ENCODE measurements at places on chromosomes 7 and 10.

GRCh38 chr7:105788816-105789349 lies 87.5 kb downstream of the ATXN7L1 start:
- DNase-seq = no peak

DNA sequence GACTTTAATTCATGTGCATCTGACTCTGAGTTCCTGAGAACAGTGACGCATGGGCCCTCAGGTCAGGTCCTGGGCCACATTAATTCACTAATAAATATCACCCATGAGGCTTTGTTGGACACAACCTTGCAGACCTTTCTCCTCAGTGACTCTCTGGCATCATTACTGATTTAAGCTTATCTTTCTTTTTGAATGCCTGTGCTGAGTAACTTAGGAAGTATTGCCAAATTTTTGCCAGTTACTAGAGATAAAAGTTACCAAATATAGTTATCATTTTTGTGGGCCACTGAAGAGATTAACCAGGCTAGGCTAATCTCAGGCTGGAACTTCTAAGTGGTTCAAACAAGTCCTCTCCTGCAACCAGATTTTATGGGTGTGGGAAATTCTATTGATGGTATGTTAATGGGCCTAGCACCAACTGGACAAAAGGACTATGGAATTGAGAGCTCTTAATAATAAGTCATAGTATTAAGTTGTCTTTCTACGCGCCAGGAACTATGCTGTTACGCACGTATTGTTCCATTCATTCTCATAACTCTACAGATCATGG lies 28.8 kb upstream of the PRTFDC1 start:
- DNase-seq = no peak

- DNase-seq = no peak
Measured at GRCh38 chr7:69832356-69832755, 234.1 kb downstream of the AUTS2 start.

- DNase-seq = no peak
Measured at GRCh38 chr7:68601826-68602225, 996.4 kb upstream of the AUTS2 start.

- no peak for DNase-seq
Measured at GRCh38 chr7:26167303-26167934, 15.4 kb downstream of the NFE2L3 start.

DNA sequence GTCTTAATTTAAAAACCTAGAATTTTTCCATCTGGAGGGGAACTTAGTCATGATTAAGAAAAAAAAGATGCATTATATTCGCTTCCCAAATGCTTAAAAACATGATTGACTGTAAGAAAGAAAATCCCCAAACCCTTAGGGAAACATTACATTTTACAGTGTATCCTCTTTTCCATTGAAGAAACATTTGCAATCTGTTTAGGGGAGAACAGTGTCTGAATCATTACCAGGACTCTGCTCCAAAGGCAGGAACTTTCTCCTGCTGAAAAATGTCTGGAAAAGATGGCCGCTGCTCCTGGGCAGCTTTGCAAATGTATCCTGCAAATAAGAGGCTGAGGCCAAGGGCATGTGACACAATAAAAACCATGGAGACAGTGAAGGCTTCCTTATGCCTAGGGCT lies 173.7 kb downstream of the BUB3 start:
- DNase-seq = no peak

DNA sequence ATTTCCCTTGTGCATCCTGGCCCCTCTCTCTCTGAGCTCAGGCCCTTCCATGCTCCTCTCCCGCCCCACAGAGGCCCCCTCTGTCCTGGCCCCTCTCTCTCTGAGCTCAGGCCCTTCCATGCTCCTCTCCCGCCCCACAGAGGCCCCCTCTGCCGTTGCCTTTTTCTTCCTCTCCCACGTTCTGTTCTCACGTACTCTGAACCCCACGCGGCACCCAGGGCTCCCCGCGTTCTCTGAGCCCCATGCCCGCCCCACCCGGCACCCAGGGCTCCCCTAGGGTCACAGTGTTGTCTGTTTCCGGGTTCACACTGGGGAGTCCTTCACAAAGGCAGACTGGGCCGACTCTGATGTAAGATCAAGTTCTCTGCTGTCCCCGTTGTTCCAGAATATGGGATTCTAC lies 336.8 kb downstream of the DNAJB6 start:
- no peak for DNase-seq

- DNase-seq = no peak
Measured at GRCh38 chr7:98993024-98993897, 114.9 kb downstream of the TRRAP start.

- DNase-seq = no peak
Measured at GRCh38 chr7:1236831-1237701, 4.4 kb downstream of the UNCX start.

DNA sequence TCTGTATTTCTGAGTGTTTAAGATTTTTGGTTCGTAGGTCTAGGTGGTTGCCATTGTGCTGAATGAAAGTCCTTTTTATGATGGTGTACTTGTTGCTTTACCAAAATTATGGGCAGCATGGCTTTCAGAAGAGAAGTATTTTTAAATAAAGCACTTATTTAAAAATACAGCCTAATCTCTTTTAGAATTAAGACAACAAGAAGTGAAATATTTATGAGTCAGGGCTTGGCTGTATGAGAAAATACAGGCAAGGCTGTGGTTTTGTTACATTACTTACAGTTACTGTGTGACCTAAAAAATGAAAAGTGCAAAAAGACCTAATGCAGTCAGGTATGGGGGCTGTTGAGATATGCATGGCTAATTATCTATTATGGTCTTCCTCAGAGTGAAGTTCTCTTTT lies 185.2 kb upstream of the PPP1R3A start:
- DNase-seq = no peak

DNA sequence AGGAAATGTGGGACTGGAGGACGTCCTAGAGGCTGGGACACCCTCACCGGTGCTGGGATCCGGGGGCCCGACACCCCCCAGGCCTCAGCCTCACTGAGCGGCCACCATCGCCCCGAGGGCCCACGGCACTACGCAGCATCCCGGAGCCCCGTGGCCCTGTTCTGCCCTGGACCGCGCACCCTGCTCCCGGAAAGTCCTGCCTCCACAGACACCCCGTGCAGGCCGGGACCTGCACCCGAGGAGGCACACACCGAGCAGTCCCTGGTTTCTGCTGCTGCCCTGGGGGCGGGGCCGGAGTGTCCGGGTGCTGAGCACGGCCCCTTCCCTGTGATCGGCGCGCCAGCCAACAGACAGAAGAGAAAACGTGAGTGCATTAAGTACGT lies 18.1 kb upstream of the KNDC1 start:
- DNase-seq = no peak

DNA sequence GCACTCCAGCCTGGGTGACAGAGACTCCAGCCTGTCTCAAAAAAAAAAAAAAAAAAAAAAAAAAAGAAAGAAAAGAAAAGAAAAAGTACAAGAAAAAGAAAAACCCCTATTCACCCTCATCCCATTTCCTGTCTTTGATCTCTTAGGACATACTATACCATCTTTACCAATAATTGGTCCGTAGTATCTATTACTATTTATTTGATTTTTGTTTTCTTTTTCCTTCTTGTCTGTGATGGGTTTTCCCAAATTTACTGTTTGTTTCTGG lies 41.6 kb downstream of the PDIA4 start:
- no peak for DNase-seq

DNA sequence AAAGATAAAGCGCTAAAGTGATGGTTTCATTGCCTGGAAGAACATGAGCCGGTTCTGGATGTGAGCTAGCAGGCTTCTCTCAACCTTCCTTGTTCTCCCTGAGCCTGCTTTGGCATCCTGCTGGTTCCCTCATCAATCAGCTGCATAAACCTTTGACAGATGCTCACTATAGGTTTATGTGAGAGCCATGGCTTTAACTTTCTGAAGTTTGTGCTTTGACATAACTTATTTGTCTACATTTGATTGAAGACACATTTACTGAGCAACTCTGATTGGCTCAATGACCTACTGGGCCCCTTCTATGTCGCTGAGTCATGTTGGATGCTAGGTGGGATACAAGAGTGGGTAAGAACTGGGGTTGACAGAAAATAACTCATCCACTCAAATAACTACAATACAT lies 192.0 kb downstream of the ADAM12 start:
- DNase-seq = no peak

DNA sequence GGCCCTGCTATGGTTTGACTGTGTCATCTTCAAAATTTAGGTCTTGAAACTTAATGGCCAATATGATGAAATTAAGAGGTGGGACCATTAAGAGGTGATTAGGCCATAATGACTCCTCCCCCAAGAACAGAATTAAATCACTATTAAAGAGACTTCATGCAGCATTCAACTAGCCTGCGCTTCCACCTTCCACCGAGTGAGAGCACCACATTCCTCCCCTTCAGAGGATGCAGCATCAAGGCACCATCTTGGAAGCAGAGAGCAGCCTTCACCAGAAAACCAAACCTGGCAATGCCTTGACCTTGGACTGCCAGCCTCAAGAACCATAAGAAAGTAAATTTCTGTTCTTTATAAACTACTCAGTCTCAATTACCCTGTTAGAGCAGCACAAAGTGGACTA lies 371.1 kb upstream of the NFE2L3 start:
- DNase-seq = no peak

GRCh38 chr10:103042908-103043307 lies 124.8 kb downstream of the CNNM2 start:
- DNase-seq = no peak

- no peak for DNase-seq
Measured at GRCh38 chr10:59993931-59994330, 87.6 kb upstream of the CCDC6 start.

DNA sequence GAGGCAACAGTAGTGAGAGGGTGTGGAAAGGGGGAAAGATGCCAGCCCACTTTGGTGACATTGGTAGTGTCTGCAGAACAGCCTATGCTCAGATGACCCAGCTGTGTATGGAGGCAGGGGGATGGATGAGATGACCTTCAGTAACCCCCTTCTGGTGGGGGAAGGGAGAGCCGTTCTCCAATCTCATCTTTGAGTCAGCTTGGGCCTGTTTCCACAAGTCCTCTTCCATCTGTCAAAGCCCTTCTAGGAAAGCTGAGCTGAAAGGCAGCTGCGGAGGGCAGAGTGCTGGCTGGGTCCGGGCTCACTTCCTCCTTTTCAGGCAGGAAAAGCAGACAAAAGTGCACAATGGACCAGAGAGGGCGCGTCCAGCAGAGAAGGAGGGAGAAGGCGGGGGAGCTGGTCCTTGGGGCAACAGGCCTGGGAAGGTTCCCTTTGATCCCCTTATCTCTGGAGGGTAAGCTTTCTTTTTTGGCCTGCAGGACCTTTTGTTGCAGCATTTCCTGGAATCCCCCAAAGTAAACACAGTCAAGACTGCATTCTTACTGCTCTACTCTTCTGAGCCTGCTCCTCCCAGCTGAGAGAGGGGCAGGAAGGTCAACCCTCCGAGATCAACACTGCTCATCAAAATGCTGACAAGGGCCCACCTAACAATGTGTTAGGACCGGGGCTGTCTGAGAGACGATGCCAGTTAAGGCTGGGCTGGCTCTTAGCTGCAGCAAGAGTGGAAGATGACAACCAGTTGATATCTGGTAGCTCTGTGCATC lies 1.2 kb upstream of the LRMDA start:
- no peak for DNase-seq

- no peak for DNase-seq
Measured at GRCh38 chr7:112049555-112050249, 156.5 kb downstream of the DOCK4 start.

DNA sequence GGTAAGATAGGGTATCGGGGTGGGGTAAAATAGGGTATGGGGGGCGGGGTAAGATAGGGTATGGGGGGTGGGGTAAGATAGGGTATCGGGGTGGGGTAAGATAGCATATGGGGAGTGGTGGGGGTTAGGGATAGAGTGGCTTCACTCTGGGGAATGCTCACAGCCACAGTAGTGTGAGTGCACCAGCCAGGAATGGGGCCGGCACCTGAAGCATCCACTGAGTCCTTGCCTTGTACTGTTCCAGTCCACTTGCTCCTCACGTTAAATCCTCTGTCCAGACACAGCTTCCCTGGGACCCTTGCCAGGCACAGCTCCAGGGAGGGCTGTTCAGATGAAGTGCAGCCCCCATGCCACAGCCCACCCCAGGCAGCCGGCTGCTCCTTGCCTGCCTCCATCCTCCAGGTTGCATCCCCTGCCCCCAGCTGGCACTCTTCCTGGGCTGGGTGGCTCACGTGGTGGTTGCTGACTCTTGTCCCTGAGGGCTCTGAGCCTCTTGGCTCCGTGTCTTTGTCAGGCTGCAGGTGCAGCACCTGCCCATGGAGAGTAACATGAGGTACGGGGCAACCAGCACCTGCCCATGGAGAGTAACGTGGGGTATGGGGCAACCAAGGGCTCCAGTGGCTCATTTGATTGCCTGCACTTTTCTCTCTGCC lies 268.4 kb downstream of the TCERG1L start:
- no peak for DNase-seq

- no peak for DNase-seq
Measured at GRCh38 chr7:41682422-41682821, 20.5 kb downstream of the INHBA start.

DNA sequence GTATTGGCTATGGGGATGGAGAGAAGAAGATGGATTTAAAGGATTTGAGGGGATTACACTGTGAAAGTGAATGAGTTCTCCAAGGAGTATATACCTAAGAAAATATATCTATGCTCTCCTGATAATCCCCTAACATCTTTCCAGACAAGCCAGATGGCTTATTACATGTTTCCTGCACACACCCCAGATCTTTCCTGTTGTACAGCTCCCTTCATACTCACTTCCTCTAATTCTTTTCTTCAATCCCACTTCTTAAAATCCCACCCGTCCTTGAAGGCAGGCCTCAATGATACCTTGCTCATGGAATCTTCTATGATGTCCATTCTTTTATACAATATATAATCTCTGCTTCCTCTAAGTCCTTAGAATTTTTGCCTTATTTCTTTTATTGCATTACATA lies 317.2 kb upstream of the DGKB start:
- no peak for DNase-seq

- DNase-seq = no peak
Measured at GRCh38 chr7:132211971-132212370, 364.3 kb downstream of the PLXNA4 start.

- no peak for DNase-seq
Measured at GRCh38 chr7:142870566-142871259, 14.8 kb downstream of the TRPV6 start.

DNA sequence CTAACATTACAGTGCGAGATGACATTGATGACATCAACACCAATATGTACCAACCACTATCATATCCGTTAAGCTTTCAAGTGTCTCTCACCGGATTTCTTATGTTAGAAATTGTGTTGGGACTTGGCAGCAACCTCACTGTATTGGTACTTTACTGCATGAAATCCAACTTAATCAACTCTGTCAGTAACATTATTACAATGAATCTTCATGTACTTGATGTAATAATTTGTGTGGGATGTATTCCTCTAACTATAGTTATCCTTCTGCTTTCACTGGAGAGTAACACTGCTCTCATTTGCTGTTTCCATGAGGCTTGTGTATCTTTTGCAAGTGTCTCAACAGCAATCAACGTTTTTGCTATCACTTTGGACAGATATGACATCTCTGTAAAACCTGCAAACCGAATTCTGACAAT lies 4.3 kb downstream of the GPR22 start:
- no peak for DNase-seq

- no peak for DNase-seq
Measured at GRCh38 chr10:34786464-34786863, 28.6 kb downstream of the PARD3 start.

GRCh38 chr7:73366990-73367389 lies 39.0 kb downstream of the FKBP6 start:
- no peak for DNase-seq

Measured in fibroblast of skin of left biceps (primary cell).